ENCODE measurements at places on chromosomes 12 and 14.

DNA sequence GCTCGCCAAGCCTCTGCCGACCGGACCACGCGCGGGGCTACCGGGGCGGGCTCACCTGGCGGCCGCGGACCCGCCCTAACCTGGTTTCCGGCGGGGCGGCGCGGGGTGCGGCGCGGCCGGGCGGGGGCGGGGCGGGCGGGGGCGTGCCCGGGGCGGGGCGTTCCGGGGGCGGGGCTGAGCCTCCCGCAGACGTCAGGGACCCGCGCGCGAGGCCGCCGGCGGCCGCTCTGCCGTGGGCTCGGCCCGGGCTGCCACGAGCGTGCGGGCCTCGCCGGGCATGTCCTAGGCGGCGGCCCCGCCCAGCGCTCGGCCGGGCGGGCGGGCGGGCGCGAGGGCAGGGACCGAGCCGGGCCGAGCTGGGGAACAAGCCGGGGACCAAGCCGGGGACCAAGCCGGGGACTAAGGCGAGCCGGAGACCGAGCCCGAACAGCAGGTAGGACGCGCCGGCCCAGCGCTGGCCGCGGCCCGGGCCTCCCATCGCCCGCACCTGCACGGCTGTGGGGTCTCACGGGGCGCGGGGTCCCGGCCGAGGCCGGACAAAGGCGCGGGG, at the start of gene CEP170B:
Gene CEP170B, plus strand, starts transcription at position 188 of the 550 bp plus-strand sequence. CDS start 3,183 bp downstream, outside the sequence.
- peak; percentile 83 for DNase-seq

DNA sequence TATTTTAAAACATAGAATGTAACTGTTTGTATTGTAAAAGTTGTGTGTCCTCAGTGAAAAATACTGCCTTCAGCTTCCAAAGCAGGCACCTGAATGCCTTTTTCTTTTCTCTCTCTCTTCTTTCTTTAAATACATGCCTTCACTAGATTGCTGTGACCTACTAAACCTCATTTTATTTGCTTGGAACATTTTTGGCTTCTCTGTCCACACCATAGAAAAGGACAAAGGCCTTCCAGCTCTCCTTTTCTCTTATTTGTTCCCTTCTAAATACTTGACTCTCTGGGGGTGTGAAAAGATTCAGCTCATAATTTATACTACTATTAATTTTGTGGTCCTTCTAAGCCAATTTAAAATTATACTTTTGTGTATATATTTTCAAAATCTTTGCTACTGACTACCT, 38.4 kb downstream of the PPM1A start:
- no peak for DNase-seq

GRCh38 chr14:90604356-90604755, 207.5 kb downstream of the CALM1 start:
- no peak for DNase-seq

DNA sequence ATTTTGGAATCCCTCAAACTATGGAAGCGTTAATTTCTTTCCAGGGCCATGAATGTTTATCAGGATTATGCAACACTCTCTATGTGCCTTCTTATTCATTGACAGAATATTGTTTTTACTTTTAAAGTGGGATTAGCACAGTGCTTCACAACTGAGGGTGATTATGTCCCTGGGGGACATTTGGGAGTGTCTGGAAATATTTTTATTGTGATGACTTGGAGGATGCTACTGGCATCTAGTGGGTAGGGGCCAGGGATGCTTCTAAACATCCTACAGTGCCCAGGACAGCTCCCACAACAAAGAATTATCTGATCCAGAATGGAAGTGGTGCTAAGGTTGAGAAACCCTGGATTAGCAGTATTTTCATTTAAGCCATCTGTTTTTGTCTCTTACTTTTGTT, 338.5 kb upstream of the SOX5 start:
- no peak for DNase-seq

DNA sequence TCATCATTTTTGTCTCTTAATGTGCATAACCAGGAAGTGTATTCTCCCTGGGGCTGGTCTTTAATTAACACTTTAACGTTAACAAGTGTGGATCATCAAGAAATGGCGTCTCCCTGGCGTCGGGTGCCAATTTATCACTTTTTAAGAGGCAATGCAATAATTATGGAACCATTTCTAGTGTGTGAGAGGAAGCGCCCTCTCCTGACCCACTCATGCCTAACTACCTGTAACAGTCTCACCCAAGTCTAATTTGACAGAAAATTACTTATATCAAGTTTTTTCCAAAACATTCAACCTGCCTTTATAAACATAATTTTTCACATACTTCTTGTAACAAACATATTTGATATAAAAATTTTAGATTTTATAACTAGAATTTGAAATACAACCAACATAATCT, 905.3 kb upstream of the MDGA2 start:
- no peak for DNase-seq

GRCh38 chr12:45828402-45828801, 98.9 kb downstream of the ARID2 start:
- no peak for DNase-seq

- DNase-seq, result peak; percentile 69
Observed at GRCh38 chr14:67583711-67584644, 16.1 kb downstream of the PIGH start.

- DNase-seq, result no peak
Observed at GRCh38 chr12:68043435-68043834, 54.2 kb downstream of the IFNG-AS1 start.

- no peak for DNase-seq
Observed at GRCh38 chr12:101297661-101298060, 17.8 kb downstream of the UTP20 start.

- DNase-seq, result peak; percentile 42
Observed at GRCh38 chr12:108337235-108338223, 1.6 kb downstream of the CMKLR1 start.

DNA sequence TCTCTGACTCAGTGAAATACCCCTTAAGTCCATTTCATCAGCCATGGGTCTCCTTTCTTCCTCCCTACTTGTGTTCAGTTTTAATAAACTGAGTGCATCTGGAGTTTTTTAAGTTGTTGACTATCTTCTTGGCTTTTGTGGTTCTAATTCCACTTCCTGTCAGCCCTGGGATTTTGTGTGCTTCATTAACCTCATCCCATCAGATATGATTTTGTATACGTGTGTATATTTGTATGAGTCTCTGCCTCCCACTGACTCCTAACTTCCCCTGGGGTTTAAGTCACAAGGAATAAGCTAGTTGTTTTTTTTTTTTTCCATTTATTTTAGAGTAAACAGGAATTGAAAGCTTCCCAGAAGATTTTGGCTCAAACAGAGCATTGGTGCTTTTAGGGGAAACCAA, 62.7 kb downstream of the TTLL5 start:
- no peak for DNase-seq

- no peak for DNase-seq
Observed at GRCh38 chr12:94575645-94576403, 74.5 kb downstream of the TMCC3 start.

DNA sequence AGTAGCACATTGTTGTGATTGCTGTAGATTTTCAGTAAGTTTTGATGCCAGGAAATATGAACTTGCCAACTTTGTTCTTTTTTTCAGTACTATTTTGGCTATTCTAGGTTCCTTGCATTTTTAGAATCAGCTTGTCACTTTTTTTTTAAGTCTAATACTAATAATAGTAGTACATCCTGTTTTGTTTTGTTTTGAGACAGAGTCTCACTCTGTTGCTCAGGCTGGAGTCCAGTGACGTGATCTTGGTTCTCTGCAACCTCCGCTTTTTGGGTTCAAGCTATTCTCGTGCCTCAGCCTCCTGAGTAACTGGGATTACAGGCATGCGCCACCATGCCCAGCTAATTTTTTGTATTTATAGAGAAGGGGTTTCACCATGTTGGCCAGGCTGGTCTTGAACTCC, 16.5 kb downstream of the PWP1 start:
- DNase-seq, result no peak

DNA sequence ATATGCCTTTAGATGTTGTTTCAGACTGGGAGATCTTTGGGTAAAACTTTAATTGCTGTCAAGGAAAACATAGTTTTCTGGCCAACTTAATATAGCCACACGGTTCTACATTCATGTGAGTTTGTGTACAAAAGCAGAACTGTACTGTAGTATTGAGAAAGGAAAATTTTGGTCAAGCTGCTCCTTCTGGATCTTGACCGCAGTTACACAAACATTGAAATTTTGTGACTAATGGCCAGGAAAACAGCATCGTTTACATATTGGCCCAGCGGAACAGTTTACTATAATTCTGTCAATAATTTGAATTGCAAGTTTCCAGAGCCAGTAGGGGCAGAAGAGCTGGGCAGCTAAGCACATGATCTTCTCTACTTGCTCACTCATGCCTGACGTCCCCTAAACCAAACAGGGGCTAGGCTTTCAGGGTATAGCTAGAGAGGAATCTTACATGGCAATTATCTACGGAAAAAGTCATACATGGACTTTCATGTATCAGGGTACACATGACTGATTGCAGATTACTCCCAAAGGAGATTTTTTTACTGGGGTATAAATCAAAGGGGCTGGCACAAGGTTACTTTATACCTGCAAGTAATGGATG, 11.4 kb upstream of the ART4 start:
- no peak for DNase-seq

GRCh38 chr14:50055461-50056228, 60.7 kb downstream of the VCPKMT start:
- no peak for DNase-seq

- DNase-seq, result no peak
Observed at GRCh38 chr14:64561631-64562030, 11.9 kb downstream of the PPP1R36 start.

GRCh38 chr14:67618617-67619063, 1.1 kb upstream of the ARG2 start:
- DNase-seq, result peak; percentile 72

- no peak for DNase-seq
Observed at GRCh38 chr12:67988601-67989021, 636 bp upstream of the IFNG-AS1 start.

DNA sequence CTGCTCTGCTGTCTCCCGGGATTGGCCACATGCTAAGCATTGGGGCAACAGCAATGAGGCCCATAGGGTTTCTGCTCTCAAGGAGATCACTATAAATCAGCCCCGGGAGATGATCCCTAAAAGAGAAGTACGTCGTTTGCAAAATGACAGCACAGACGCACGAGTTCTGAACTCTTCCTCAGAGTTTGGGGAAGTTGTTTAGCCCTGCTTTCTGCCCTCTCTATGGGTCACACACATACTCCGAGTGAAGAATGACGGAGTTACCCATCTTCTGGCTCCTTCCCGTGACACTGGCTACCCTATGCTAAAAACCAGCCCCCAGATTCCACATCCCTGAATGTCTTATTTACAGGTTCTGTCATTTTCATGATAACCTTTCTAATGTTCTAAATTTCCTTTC, 258.0 kb upstream of the PLEKHG7 start:
- no peak for DNase-seq

GRCh38 chr14:62003701-62004100, 241.5 kb downstream of the SNAPC1 start:
- DNase-seq, result no peak

GRCh38 chr12:62537551-62537950, 70.9 kb downstream of the MON2 start:
- peak; percentile 7 for DNase-seq

- no peak for DNase-seq
Observed at GRCh38 chr12:92369636-92370035, 224.0 kb upstream of the BTG1 start.

DNA sequence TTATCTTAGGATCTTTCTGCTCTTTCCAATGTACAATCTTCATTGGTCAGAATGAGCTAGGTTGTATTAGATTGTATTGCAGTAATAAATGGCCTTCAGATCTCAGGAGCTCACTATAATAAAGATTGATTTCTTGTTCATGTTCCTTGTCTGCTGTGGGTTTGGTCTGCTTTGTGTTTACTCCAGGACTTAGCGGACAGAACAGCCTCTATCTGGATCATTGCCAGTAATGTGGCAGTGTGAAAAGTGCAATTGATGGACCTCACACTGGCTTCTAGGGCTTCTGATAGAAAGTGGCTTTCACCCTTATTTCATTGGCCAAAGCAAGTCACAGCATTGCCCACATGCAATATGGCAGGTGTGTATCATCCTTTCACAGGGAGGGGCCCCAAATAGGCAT, 81.2 kb downstream of the BTG1 start:
- no peak for DNase-seq

- DNase-seq, result peak; percentile 0
Observed at GRCh38 chr14:36105401-36105800, 71.1 kb downstream of the PTCSC3 start.

DNA sequence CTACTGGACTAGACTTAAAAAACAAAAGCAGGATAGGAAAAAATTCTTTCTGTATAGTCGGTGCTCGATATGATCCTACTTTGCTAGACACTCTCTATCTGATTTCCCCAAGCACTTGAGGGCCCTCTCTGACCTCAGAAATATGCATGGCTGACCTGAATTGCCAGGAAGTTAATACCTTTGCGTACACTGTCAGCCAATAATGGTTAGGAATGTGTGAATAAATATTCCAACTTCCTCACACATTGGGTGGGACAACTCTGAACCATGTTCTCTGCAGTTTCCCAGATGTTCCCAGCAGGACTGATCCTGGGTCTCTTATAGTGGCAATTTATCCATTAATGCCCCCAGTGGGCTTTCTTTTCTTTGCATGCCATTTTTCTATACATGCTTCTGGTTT, 20.5 kb upstream of the RPL10L start:
- no peak for DNase-seq

- DNase-seq, result no peak
Observed at GRCh38 chr14:21866479-21866878, 192.9 kb upstream of the OR4E1 start.

DNA sequence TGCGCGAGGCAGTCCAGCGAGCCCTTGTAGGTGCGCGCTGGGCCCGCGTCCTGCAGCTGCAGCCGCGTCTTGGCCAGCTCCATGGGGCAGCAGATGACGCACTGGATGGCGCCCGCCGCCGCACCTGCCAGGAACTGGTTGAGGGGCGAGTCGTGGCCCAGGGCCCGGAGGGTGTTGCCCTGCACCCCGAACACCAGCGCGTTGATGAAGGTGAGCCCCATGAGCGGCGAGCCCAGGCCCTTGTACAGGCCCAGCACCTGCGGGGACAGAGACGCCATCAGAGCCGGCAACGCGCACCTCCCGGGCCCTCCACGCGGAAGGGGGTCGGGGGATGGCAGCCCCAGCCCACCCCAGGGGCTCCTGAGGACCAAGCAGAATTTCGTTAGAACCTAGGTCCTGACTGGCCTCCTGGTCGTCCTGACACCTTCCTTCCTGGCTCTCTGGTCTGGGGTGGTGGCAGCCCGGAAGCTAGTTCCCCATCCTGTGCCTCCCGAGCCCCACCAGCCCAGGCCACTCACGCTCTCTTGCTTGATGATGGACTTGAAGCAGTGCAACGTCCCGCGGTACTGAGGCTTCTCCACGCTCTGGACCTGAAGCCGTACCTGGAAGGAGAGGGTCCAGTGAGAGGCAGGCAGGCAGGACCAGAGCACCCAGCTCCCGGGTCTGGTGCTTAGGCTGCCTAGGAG, 13.3 kb downstream of the SLC25A29 start:
- no peak for DNase-seq

All from hepatic stellate cell (primary cell).